Glutamatergic neuron (in vitro differentiated cells): ENCODE measurements at places on chromosomes 4 and X.

DNA sequence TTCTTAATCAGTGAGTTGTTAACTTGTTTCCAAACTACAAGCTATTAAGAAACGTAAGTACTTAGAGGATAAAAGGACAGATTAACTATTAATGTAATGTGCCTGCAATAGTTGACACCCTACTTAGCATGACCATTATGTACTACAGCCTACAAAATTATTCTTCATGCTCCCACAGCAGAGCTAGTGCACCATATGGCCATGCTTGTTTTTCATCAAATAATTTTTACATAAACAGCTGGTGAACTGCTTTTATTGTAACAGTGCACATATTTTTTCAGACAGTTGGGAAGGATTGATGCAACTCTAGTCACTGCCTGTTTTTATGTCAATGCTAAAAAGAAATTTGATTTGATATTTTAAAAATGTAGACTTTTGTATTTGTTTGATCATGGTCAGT, 10.2 kb upstream of the MAGEB10 start:
- DNase-seq = no peak

- no peak for DNase-seq
These were observed 222.6 kb downstream of the ENOX2 start for GRCh38 chrX:130680164-130681035.

- no peak for DNase-seq
These were observed 287.6 kb downstream of the ARHGAP24 start for GRCh38 chr4:85762529-85762871.

- DNase-seq = no peak
These were observed 139.7 kb downstream of the PACRGL start for GRCh38 chr4:20839957-20840356.

DNA sequence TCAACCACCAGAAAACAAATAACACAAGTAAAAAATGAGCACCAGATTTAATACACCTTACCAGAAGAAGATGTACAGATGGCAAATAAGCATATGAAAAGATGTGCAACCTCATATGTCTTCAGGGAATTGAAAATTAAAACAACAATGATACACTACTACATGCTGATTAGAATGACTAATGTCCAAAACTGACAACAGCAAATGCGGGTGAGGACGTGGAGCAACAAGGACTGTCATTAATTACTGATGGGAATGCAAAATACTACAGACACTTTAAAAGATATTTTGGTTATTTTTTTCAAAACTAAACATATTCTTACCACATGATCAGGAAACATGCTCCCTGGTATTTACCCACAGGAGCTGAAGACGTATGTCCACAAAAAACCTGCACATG, 140.3 kb downstream of the FRYL start:
- no peak for DNase-seq

DNA sequence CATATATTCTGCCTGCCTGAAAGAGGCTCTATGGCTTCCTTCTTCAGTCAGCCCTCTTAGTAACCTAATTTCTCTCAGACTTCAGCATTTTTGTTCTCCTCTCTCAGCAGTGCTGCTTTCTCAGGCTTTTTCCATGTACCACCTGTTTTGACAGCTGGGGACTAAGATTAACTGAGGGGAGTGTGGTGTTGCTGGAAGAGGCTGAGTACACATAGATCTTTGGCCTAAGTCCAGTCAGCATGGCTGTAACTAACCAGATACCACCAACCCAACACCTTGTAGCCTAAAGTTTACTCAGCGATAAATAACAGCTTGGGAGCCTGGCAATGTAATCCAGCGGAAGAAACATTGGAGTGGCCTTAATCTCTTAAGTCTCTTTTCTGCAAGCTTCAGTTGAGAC, 85.5 kb downstream of the RTL3 start:
- no peak for DNase-seq

DNA sequence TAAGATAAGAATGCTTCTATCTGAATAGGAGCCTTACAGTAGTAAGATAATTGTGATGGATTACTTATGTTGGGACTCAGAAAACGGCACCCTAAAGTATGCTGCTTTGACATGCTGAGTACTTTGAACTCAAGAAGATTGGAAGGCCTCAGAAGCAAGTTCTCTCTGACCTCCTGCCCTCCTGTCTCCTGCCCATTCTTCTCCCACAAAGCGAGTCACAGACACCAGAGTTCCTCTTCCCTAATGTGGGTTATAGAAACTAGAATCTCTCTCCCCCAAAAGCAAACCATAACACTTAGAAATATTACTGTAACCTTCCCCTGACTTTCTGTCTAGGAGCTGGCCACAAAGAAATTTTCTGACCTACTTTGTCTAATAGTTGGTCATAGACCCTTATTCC, 76.5 kb downstream of the DDIT4L start:
- DNase-seq = no peak

GRCh38 chrX:150935467-150935866, 37.0 kb upstream of the CD99L2 start:
- DNase-seq = no peak

DNA sequence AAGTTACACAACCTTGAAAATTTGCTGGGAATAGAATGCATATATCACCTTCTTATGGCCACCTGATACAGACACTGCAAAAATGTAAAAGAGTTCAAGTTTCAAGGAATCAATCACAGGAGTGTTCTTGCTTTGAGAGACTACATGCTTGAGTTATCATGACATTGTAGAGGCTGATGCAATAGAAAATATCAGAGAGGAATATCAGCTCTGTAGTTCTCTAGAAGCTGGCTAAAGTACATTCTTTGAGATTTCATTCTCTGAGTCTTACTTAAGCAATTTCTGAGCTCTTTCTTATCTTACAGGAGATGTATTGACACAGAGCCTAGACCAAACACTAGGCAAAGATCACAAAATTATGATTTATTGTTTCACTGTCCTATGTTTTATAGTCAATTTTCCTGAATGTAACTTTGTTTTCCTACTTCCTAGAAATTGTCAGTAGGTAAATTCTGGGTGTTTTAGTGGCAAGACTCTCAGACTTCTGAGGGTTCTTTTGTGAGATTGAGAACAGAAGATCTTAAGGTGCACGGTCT, 152.1 kb upstream of the HPGD start:
- no peak for DNase-seq

DNA sequence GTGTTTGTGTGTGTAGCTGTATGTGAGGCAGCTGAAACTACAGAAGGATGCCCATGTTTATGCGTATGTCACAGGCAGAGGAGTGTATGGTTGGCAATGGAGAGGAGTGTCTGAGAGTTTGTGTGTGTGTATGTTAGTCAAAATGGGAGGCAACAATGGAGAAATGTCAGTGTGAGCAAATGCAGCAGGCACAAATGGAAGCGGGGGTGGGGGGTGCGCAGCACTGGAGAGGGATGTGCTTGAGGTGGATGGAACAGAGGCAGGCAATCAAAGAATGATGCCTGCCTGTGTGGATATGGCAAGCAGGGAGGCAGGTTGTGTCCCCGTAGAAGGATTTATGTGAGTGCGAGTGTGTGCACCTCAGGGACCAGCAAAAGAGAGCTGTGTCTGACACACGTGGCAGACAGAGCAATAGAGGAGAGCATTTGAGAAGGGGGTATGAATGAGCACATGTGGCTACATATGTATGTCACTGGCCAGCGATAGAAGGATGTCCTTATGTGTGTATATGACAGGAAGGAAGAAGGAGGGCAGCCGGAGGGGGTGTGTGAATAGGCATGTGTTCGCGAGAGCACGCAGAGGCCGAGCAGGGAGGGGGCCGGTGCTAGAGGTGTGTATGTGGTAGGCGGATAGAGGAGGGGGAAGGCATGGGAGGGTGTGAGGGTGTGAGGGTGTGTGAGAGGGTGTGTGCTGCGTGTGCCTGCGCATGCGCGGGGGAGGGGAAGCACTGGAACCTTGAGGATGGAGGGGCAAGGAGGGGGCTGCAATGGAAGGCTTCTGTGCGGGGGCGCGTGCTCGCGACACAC, 1.1 kb downstream of the PJA1 start:
- peak; percentile 40 for DNase-seq

DNA sequence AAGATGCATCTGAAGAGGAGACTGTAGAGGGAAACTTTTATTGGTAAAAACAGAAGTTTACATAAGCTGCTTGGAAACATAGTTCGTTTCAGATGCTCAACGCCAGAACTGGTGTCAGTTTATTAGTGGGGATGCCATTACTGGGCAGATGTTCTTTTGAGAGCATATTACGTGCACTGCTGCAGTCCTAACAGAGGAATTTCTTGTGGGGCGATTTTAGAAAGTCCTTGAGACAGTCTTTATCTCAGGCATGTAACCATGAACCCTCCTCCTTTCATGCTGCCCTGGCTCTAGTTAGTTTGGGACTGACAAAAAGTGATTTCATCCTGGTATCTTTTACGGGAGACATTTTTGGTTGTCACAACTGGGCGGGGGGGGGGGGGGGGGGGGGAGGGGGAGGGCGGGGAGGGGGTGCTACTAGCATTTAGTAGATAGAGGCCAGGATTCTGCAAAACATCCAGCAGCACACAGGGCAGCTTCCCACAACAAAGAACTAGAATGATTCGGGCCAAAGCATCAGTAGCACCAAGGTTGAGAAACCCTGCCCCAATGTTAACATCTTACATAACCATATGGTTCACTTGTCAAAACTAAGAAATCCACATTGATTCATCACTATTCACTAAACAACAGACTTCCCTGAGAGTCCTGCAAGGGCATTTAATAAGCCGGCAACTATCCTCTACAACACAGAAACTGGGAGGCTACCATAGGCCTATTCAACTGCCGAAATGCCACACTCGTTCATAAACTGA, 118.6 kb upstream of the FTHL17 start:
- no peak for DNase-seq

GRCh38 chr4:99208719-99209075, 10.3 kb downstream of the ADH6 start:
- no peak for DNase-seq

DNA sequence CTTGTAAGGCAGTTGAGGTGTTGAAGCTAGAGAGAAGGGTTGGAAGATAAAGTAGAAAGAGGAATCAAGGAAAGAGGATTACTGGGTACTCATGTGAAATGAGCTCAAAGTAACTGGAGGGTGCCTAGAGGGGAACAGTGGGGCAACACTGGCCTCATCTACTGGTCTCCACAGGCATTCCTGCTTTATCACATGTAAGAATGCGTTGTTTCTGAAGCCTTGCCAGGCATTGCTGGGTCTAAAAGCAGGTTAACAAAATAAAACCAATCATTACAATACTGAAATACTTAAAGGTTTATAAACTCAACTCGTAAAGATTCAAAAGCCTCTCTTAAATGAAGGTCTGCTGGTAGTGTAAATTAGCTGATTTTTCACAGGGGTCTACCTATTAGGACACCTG, 96.0 kb downstream of the FANCB start:
- DNase-seq = no peak

DNA sequence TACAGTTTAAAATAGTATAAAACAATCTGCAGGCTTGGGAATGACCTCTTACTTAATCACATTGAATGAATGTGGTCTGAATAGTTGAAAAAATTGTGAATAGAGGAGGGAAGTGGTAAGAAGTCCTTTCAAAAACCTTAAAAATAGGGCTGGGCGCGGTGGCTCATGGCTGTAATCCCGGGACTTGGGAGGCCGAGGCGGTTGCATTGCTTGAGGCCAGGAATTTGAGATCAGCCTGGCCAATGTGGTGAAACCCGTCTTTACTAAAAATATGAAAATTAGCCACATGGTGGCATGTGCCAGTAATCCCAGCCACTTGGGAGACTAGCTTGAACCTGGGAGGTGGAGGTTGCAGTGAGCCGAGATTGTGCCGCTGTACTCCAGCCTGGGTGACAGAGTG, 36.5 kb downstream of the HERC3 start:
- no peak for DNase-seq

- peak; percentile 40 for DNase-seq
These were observed 27.5 kb downstream of the SETD7 start for GRCh38 chr4:139528377-139529005.

GRCh38 chrX:13489454-13489853, 79.9 kb upstream of the EGFL6 start:
- DNase-seq = no peak

DNA sequence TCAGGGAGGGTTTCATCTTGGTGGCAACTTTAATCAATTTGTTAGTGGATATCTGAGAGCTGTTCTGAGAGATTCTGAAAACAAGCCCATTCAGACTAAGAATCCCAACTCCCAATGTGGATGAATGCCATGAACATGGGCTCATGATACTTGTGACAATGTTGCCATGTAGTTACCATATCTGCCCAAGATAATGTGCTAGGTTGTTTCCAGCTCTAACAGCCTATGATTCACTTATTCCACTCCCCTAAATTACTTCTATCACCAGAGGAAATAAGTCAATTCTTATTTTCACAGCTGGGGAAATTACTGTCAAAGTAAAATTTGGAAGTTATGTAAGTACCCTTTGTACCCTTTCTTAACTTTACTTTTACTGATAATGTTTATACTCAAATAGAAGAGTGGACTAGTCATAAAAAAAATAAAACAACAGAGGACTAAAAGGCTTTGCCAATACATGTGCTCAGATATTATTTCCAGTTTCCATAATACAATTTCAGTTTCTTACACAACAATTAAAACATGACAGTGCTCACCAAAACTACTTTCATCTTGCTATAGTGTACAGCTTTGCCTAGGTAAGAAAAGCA, 1101.7 kb upstream of the INTU start:
- no peak for DNase-seq

DNA sequence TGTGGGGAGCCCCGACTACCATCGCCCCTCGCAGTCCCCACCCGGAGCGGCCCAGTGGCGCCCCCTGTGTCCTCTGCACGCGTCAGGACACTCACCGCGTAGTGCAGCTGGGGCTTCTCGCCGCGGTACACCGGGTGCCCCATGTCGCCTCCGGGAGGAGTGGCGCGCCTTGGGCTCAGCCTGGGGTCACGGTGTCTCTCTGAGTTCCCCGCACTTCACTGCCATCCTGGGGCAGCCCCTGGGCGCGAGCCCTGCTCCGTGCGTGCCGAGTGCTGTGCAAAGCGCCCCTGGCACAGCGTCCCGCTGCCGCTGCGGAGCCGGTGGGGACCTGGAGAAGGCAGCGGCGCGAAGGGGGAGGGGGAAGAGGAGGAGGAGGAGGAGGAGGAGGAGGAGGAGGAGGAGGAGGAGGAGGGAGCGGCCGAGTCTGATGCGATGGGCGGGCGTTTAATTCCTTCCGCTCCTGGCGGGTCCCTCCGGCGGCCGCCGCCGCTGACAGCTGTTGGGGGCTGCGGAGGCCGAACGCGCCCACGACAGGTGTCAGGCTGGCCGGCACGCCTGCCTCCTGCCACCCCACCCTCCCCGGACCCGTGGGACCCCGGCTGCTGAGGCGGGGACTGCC, 134.3 kb downstream of the AMELX start:
- peak; percentile 65 for DNase-seq
